ENCODE measurements at places on chromosomes 2 and 18.

DNA sequence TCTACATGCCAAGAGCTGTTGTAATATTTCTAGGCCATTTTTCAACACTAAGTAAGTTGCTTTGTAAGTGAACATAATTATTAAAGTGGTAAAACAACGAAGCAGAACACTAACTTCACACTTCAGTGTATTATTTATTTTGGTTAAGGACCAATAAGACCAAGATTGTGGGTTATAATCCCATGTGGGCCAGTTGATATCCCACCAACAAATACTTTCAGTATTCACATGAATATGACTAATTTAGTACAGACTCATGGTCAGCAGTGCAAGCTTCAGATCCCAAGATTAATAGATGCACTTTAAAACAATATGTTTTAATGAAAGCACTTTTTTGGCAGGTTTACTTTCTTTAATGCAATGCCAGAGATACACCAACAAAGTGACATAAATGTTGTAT, 154.3 kb downstream of the LCLAT1 start:
- no peak for DNase-seq

DNA sequence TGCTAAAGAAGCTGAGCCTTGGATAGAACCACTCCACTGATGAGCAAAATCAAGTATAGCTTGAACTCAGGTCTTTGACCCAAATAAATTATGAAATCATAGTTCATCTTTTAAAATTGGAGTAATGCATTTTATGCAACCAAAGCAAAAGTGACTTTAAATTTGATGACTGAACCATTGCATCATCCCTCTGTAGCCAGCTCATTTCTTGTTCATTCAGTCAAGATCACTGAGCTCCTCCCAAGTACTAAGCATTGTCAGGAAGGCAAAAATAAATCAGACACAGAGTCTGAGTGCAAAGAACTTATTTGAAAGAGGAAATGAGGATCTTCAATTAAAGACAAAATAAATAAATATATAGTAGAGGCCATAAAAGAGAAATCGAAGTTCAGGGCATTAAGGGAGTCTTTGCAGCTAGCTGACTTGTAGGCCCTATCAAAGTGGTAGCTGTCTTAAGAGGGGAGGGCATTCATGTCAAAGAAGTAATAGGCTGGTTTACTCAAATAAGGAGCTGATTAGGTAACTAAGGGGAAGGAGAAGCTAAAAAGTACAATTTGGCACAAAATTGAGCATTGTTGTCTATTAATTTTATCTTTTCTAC, 411.8 kb downstream of the MTX2 start:
- DNase-seq, result no peak

DNA sequence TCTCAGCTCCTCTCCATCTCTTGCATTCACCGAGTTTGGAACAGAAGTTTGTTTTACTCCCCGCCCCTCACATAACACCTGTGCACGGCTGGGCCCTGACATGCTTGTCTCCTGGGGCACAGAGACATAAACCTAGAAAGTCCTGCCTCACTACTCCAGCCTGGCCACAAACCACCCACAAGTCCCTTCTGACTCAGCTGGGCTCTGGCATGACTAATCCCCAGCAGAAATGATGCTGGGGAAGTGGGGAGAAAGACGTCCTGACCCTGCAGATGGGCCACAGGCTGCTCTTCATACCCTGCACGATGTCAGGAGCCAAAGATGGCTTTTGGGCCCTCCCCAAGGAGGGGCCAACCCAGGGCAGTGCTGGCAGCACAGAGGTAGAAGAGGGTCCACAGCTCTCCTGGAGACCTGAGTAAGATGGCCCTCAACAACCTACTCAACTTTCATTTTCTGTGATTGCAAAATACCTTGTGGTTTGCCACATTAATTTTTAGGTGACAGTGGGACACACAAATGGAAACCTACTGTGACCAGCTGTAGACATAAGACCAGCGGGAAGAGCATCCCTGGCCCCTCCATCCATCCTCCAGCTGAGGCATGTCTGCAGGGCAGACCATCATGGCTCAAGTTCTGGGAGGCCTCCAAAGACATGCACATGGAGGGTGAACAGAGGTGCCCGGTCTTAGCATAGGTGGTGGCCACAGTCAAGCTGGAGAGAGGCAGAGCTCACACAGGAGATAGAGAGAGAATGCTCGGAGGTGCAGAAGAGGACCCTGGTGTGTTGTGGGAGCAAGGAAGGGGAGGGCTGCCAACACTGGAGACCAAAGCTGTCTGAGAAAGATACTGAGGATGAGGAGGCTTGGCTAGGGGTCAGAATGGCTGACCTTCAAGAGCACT, 40.0 kb downstream of the DNMT3A start:
- no peak for DNase-seq

- no peak for DNase-seq
Measured at GRCh38 chr2:118148133-118148532, 59.9 kb downstream of the INSIG2 start.

DNA sequence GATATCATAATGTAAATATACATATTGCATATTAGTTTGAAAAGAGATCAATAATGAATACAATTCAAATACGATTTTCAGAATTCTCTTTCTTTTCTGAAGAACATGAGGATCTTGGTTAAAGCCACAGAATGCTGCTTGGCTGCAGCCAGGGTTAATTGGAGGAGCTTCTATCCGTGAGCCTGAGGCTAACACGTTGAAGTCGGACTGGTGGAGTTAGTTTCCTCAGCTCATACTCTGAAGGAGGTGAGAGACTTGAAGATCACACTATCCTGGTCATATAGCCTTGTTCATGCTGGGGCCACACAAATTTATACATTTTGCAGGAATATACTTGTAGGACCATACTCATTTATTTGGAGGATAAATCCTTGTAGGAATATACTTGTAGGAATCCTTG, 335.8 kb downstream of the TRIB2 start:
- DNase-seq, result no peak

- DNase-seq, result no peak
Measured at GRCh38 chr2:105915005-105915558, 170.4 kb downstream of the NCK2 start.

All from Right ventricle myocardium inferior (tissue), 1 donor.